ENCODE measurements at places on chromosomes 1 and 21.

- DNase-seq = no peak
These were observed 255.1 kb upstream of the CSF3R start for GRCh38 chr1:36737767-36738166.

- DNase-seq = peak; percentile 17
These were observed 50.9 kb downstream of the SH3BGR start for GRCh38 chr21:39502631-39503030.

GRCh38 chr1:184745929-184746638 is 8.6 kb downstream of the EDEM3 start:
- no peak for DNase-seq

- DNase-seq = no peak
These were observed 34.4 kb downstream of the PSEN2 start for GRCh38 chr1:226904772-226905171.

- DNase-seq = peak; percentile 67
These were observed 2.9 kb downstream of the LMO4 start for GRCh38 chr1:87331365-87332241.

GRCh38 chr1:247111259-247111699 is 7.1 kb upstream of the ZNF669 start:
- DNase-seq = peak; percentile 22

GRCh38 chr1:92792340-92792782 is 7.5 kb upstream of the EVI5 start:
- no peak for DNase-seq

DNA sequence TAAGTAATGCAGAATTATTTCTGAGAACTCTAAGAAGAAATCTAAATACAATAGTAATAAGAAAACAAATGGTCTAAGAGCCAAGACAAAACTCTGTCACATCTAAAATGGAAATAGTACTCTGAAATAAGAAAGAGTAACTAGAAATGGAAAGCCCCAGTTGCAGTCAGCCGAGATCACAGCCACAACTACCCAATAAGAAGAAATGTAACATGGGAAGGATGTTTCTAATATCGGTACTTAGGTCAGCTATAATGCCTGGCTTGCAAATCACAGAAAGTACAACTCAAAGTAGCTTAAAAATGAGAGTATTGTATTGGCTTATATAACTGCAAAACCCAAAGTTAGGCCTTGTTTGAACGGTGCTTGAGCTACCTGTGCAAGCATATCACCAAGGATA is 58.6 kb upstream of the USP25 start:
- DNase-seq = no peak

GRCh38 chr1:115183158-115183557 is 93.9 kb upstream of the TSPAN2 start:
- DNase-seq = no peak

DNA sequence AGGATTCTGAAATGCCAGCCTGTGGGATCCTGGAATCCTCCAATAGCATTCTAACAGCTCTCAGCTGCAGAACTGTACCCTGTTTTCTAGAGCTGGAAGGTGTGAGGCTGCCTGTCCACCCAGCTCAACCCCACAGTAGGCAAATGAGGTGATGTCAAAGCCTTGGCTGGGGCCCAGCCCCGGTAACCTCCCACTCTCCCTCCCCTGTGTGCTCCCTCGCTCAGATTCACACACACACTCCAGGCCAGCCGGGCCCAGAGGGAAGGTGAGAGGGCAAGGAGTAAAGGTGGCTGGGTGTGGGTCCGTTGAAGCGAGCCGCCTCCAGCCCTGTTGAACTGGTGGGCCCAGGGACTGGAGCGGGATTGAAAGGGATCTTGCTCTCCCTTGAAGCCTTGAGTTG is at the start of gene BSND:
Gene BSND (plus strand): TSS at position 257 of the 400 bp plus-strand sequence. CDS start 254 bp downstream, outside the sequence.
- no peak for DNase-seq

DNA sequence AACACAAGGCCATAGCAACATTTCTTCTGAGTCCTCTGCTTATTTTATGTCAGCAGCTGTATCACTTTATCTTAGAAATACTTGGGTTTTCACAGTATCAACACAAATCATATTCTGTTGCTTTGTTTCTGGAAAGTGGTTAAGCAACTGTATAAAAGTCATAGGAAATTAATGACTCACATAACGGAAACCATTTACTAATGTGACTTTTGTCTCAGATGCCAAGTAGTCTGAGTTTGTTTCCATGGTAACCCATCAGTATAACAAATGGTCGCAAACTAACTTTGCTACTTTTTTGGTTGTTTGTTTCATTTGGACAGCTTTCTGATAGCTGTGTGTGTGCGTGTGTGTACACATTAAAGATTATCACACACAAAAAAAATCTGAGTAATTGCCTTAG is 31.1 kb downstream of the EEIG2 start:
- DNase-seq = peak; percentile 94

DNA sequence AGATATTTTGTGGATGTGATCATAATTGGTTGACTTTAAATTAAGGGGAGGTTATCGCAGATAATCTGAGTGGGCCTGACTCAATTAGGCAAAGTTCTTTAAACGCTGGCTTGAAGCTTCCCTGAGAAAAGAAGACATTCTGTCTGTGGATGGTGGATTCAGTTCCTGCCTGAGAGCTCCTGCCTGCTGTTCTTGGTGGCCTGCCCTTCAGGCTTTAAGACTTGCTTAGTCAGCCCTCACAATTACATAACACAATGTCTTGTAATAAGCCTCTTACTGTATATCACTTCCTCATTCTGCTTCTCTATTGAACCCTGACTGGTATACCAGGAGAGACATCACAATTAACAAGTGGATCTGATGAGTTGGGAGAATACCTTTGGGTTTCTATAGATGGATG is 50.2 kb downstream of the KCNJ6 start:
- DNase-seq = peak; percentile 24

DNA sequence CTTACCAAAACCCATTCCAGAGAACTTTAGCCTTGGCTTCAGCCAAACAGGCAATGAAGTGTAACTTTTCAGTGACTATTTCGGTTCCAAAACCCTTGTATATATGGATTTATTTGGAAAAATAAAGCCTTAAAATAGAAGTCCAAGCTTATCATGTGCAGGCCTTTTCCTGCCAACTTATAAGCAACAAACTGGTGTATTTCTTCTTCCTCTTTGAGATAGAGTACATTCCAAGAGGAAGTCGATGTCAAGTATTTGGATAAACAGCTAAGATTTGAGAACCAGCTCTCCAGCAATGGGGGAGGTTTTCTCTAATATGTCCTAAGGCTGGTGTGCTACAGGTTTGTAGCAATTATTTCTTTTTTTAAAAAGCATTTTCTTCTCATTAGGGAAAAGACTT is 407.8 kb downstream of the DUSP10 start:
- no peak for DNase-seq

- DNase-seq = no peak
These were observed 28.4 kb downstream of the COA6 start for GRCh38 chr1:234401658-234402057.

DNA sequence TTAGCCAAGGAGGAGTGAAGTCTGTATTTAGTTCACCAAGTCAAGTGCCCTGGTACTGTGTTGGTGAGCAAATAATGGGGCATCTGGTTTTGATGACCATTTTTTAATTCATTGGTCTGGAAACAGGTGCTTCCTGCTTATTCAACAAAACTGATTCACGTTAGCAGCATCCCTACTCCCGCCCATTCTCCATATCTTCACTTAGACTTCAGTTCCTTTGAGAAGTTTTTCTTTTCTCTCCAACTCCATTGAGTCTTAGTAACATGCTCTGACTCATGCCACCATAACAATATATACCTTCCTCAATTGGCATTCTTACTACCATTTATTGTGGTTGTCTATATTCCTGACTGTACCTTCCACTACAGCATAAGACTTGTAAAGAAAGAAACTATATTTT is 468.9 kb downstream of the DPYD start:
- no peak for DNase-seq

DNA sequence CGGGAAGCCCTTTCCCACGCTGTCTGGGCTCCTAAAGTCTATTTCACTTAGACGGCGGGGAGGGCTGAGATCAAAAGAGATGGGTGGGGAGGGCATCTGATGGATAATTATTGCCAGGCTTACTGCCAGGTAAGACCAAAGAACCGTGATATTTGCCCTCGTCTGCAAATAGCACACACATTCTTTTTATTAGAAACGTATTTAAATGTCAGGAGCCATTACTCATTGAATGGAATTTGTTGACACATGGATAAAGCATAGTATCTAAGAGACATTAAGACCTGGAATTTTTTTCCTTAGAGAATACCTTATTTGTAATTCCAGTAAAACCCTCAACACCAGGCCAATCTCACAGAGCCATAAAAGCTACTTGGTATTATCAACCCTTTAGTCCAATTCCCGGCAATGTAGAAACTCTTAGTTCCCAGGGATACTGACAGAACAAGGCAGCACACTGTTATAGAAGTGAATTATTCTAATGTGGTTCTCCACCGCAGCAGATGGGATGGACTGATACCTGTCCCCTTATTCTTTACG is 10.6 kb downstream of the URB1 start:
- DNase-seq = no peak

GRCh38 chr1:111474106-111474505 is 322 bp downstream of the C1orf162 start:
- no peak for DNase-seq

DNA sequence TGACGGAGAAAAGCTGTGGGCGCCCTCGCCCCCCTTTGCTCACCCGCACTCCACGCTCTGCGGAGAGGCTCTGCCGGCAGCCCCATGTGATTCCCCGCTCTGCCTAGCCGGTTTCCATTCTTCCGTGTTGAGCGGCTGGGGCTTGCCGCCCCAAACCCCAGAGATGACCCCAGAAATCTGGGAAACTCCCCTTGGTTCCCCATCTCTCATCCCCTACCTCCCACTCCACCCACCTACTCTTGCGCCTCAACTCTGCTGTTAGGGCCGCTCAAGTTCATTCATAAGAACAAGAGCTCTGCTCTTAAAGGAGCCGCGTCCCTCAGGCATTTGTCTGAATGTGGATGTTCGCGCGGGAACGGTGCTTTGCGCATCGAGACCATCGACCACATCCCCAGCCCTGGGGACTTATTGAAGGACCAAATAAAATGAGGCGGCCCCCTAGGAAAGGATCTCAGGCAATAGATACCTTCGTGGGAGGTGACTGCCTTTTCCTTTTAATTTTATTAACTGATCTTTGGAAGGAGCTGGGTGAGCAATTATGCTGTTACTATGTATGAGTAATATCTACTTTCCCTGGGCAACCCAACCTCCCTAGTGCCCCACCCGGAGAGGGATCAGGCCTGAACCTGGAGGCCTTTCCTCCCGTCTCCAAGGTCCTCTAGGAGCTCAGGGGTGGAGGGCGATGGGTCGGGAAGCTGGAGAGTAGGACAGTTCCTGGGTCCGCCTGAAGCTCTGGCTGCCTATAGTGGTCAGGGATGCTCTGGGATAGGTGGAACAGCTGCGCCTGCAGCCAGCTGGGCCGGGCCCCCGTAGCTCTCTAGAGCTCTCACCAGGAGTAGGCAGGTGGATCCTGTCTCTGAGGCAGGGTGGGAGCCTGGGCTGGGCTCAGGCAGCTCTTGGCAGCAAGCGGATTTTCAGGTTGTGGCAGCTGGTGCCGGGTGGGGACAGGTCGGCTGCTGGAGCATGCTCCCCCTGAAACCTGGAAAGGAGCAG is 898 bp downstream of the MFSD2A start:
- peak; percentile 61 for DNase-seq

- DNase-seq = no peak
These were observed 7.1 kb upstream of the RGS16 start for GRCh38 chr1:182611326-182611725.

GRCh38 chr1:218665221-218665620 is 320.1 kb downstream of the TGFB2 start:
- DNase-seq = peak; percentile 42

DNA sequence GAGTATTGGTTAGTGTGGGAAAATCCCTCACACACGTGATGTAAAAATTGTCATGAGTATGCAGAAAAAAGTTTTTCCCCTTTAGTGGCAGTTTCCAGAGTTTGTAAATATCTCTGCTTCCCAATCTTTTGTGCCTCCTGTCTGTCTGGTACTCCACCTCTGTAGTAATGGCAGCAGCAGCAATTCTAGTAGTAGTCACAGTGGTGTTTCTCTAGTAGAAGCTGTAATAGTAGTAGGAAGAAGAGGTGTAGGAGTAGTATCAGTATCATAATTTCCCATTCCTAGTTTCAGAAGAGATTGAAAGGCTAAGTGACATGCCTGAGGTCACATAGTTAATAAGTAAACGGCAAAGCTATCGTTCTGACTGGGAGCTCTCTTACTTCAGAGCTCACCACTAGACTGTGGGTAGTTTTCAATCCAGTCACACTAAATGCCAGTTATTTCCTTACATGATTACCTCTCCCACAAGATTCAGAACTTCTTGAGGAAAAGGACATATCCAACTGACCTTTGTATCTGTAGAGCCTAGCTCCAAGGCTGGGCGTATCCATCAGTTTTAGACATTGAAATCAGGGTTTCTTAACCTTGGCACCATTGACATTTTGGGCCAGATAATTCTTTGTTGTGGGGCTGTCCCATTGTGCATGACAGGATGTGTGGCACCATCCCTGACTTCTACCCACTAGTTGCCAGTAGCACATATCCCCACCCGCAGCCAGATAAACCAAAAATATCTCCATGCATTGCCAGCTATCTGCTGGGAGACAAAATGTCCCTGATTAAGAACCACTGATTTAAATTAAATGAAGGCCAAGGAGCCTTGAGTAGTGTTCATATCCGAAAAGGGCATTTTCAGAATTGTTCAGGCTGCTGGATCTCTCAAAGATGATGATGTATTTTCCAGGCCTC is 135.9 kb downstream of the FGGY start:
- DNase-seq = no peak

GRCh38 chr1:61013189-61013945 is 69.0 kb upstream of the NFIA start:
- no peak for DNase-seq

DNA sequence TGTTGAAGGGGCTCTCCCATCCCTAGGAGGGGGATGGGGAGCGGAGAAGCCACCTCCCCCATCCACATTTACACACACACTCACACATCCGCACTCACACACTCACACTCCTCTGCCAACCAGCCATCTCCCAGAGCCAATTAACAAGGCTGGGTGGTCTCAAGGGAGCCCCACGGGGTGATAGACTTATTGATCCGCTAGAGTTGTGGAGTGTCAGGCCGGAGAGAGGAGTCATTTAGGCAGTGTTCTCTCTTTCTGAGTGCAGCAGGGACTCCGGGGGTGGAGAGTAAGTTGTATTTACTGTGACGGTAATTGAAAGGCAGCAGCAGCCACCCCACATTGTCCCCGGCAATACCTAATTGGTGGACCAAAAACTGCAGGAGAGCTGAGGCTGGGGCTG is 61.6 kb downstream of the KLHDC7A start:
- DNase-seq = no peak

GRCh38 chr1:26537951-26538352 is 8.4 kb downstream of the RPS6KA1 start:
- DNase-seq = peak; percentile 28

Measured in RPMI7951 (cell line).